ACHN (cell line): ENCODE measurements at places on chromosomes 3 and 15.

DNA sequence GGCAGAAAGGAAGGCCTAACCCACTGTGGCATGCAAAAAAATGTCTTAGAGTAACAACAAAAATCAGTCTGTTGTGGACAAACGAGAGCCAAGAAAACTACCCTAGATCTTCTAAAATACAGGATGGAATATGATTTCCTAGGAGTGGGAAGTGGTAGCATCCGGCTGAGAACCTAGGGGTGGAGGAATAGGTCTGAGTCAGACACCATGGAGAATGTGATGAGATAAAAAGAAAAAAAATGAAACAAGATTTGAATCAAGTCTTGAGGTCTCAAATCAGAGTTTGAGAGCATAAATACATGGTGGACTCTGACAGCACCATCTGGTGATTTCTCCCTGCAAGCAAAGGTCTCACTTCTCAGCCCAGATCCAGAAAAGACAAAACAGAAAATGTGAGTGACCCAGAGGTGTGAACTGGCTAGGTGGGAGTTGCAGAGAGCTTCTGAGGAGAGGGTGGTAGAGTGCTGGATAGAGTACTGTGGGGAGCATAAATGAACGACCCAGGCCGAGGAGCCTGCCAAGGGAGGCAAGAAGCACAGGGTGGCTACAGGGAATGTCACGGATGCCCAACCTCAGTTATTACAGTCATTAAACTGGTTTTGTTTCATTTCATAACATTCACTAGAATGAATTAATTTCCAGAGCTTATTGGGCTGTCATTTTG lies 27.6 kb upstream of the VEPH1 start:
- no peak for DNase-seq

GRCh38 chr3:46520531-46520930 lies 22.8 kb downstream of the RTP3 start:
- DNase-seq: no peak

DNA sequence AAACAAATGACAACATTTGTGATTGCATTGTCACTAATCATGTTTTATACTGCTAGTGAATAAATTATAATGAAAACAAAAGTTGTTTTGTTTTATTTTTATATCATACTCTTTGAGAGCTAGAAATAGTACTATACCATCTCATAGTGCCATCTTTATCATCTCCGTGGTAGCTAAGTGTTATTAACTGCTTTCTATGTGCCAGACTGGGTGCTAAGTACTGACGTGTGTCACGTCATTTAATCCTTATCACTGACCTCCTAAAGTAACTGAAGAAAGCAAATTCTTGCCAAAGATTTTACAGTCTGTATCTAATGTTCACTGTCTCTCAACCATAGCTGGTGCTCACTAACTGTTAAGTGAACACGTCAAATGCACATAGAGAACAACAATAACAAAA lies 99.5 kb upstream of the CNTN3 start:
- no peak for DNase-seq

DNA sequence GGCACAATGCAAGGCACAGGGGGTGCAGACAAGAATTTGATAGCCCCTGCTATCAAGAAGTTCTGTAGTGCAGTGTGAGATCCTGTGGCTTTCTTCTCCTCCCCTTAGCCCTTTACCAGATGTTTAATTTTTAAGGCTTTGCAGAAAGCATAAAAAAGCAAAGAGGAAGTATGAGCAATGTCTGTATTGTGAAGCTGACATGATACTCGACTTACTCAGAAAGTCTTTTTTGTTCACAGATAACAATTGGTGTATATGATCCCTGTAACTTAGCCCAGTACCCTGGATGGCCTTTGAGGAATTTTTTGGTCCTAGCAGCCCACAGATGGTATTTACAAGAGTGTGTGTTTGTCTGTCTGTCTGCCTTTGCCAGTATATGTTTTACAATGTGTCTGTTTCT lies 58.9 kb downstream of the ATG7 start:
- no peak for DNase-seq

DNA sequence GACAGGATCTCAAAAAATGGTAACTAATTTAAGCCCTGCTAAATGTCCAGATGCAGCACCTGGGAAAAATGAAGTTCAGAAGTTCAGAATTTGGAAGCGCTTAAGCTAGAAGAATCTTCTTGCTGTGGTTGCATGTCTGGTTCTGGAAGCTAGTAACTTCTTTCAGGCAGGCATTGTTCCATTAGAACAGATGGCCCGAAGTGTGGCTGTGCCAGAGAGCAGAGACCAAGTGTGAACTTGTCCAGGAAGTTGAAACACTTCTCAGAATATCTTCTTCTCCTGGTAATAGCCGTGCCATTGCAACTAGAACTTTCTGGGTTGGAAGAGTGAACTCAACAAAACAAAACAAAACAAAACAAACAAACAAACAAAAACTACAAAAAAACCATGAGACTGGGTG lies 80.0 kb downstream of the MITF start:
- no peak for DNase-seq

GRCh38 chr3:186354100-186354499 lies 7.9 kb downstream of the DGKG start:
- no peak for DNase-seq

GRCh38 chr3:25910997-25911396 lies 121.1 kb downstream of the OXSM start:
- DNase-seq: peak; percentile 47

GRCh38 chr3:41863024-41863423 lies 98.9 kb downstream of the ULK4 start:
- DNase-seq: no peak

- no peak for DNase-seq
Observed at GRCh38 chr3:42500909-42501308, 1.5 kb upstream of the VIPR1 start.

DNA sequence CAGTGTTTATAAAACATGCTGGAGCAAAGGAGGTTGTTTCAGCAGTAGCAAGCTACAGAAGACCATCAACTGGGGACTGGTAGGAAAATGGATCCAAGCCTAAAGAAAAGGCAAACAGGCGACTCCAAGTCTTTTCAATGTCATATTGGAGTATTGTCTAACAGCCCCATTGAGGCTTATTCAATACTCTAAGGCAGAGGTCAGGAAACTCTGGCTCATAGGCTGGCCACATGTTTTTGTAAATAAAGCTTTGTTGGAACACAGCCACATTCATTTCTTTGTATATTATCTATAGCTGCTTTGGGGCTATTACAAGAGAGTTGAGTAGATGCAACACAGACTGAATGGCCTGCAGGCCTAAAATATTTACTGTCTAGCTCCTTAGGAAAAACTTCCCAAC lies 77.5 kb downstream of the RPL22L1 start:
- no peak for DNase-seq

DNA sequence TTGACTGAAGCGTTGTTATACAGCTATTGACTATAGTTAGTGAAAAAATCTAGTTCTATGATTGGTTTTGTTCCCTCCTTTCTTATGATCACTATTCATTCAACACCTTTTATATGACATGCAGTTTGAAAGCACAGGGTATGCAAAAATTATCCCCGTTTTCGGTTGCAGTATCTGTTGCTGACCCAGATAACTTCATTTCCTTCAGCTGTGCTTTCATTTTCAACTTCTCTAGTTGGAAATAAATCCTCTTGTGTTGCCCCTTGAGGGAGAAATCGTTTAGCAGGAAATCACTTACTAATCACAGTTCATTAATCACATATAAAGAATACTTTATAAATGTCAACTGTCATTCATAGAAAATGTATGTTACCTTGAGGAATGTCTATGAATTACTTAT lies 55.1 kb downstream of the MBNL1 start:
- DNase-seq: no peak

- no peak for DNase-seq
Observed at GRCh38 chr3:196989721-196990262, 21.2 kb upstream of the PIGZ start.

DNA sequence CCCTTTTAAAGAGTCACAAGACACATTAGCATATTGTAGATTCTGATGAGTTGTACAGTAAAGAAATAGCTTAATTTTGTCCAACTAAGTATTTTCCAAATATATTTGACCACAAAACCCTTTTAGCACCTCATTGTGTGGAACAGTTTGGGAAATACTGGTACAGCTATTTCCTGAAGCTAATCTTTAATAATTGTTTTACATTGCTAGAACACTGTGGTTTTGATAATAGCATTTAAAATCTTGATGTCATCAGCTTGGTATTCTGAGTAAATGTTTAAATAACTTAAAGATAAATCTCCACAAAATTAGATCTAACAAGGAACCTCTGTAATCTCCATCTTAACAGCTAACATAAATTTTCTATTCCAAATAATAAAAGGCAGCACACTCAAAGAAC lies 140.0 kb upstream of the MLF1 start:
- DNase-seq: peak; percentile 25

GRCh38 chr3:53658613-53659193 lies 164.3 kb downstream of the CACNA1D start:
- no peak for DNase-seq

GRCh38 chr3:12722226-12722625 lies 36.8 kb downstream of the TMEM40 start:
- no peak for DNase-seq

GRCh38 chr3:157179365-157179803 lies 19.4 kb upstream of the CCNL1 start:
- no peak for DNase-seq

DNA sequence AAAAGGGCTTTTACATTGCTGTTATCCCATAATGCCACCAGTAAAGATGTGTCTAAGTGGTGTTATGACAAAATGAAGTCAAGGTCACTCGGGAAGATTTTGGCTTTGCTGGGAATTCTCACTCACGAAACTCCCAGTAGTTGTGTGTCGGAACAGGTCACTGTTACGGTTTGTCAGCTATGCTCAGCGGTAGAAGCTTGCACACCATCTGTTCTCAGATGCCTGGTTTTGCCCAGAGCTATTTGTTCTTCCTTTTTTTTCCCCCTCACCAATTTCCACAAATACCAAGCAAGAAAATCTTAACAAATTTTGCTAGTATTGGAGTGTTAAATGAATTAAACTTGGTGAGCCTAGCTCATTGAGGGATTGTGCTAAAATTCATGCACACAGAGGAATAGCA lies 915.1 kb downstream of the MCTP2 start:
- no peak for DNase-seq

DNA sequence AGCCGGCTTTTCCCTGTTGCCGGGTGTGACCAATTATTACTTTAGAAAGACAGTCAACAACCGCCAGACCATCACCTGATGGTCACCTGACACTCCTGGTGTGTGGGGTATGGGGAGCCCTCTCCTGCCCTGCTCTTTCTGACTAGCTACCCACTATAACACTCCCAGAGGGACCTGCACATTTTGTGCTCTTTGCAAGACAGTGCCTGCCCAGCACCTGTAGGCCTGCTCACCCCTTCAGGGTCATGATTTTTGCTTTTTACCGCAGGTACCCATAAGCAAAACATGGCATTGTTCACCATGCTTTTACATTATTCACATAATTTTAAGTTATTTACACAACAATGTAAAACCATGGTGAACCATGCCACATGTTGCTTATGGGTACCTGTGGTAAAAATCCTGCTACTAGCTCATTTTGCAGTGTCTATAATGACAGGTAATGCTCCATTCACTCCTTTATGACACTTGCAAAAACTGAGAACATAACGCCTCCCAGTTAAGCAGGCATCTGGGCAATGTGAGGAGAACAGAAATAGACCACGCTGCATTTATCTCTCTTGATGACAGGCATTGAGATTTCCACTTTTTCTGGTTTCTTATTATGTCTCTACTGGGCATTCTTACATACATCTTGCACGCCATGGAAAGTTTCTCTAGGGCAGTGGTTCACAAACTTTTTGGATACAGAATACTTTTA lies 9.9 kb downstream of the CCRL2 start:
- no peak for DNase-seq

DNA sequence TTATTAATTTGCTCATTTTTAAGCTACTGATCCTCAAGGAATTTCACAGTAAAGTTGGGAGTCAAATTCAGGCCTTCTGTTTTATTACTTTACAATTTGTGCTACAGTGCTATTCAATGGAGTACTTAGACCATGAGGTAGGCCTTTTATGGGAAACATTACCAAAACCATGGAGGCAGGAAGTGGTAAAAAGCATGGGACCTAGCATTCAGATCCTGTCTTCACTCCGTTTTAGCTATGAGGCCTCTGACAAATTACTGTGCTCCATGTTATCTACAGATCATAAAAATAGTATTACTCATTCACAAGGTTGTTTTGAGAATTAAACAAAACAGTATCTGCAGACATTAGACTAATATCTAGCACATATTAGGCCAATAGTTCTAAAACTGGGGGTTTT lies 140.6 kb upstream of the SLITRK3 start:
- no peak for DNase-seq

- DNase-seq: no peak
Observed at GRCh38 chr3:129756871-129757270, 136.6 kb downstream of the TMCC1 start.

GRCh38 chr3:59127071-59127470 lies 77.2 kb upstream of the CFAP20DC start:
- DNase-seq: peak; percentile 5

DNA sequence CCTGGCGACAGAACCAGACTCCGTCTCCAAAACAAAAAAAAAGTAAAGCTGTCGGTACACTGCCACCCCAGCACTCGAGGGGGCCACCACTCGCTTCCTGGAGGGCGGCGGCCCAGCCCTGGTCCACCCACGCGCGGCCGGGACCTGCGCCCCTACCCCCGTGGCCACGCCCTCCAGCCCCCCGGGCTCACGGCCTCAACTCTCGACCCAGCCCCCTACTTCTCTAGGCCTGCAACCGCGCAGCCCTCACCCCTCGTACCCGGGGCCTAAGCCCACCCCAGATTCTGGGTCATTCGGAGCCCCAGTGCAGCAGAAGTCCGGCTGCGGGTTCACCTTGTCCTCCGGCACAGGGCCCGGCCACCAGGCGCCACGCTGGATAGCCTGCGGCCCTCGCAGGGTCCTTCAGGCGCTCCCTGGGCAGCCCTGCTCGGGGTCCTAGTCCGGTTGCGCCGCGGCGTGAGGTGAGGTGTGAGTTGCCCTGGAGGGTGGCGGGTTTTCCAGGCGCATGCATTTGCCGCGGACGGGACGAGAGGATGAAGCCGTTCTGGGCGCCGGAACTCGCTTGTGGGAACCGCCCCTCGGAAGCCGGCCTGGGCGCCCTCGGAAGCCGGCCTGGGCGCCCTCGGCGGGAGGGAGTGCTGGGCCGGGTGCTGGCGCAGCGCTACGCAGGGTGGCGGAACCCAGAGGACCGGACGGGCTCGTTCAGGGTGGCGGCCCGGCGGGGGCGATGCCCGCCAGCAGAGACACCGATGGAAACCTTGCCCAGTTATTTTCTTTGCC lies 32.3 kb downstream of the SPINK8 start:
- peak; percentile 91 for DNase-seq

DNA sequence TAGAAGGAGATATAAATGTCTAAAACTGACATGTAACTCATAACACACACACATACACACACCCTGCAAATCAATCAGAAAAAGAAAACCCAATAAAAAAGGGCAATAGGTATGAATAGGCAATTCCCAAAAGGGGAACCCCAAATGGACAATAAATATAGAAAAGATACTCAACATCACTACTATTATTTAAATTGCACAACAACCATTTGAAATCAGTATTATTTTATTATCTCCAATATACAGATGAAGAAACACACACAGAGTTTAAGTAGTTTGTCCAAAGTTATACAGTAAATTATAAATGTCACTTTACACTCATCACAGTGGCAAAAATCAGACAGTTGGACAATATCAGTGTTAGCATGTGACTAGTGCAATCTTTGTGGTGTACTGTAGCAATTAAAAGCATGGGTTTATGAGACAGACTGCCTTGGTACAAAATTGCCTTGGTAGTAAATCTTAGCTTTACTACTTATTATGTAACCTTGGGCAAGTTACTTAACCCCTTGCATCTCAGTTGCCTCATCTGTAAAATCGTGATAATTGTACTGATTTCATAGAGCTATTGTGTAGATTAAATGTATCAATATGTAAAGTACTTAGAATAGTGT lies 3.4 kb upstream of the FSTL1 start:
- DNase-seq: no peak

GRCh38 chr3:20066079-20066478 lies 25.8 kb downstream of the KAT2B start:
- no peak for DNase-seq
